ENCODE measurements at places on chromosomes 7 and 10. TPM values are rescaled to one million over a fixed set of nuclear protein-coding genes. Genes with fewer than 3 reads are reported as not detected.

GRCh38 chr10:100000109-100000644 is 9.6 kb downstream of the DNMBP start:
- DNase-seq, result no peak

Gene BUB3
- total RNA-seq, result 158 TPM

GRCh38 chr10:29590915-29591650 is 43.7 kb downstream of the SVIL start:
- no peak for DNase-seq

GRCh38 chr7:71095266-71095860 is 36.6 kb upstream of the GALNT17 start:
- DNase-seq, result no peak

Gene PNLIP
- total RNA-seq, result not detected

DNA sequence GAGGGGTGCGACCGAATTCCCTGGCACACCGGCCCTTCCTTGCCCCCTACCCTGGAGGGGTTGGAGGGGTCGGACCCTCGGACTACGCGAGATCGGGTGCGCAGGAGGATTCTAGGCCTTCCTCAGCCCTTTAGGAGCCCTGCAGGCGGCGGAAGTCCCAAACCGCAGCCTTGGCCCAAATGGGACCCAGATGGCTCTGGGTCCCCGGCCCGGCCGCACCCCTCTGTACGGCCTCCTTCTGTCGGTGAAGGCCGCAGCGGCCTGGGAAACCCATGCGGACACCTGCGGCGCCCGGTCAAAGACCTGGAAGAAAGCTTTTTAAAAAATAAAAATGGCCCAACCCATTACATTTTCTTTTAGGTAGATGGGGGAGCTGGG is 2.4 kb upstream of the VAX1 start:
- DNase-seq, result no peak

Gene SOSTDC1
- total RNA-seq, result 0.07 TPM

GRCh38 chr10:131746785-131747184 is 154.0 kb upstream of the PPP2R2D start:
- no peak for DNase-seq

DNA sequence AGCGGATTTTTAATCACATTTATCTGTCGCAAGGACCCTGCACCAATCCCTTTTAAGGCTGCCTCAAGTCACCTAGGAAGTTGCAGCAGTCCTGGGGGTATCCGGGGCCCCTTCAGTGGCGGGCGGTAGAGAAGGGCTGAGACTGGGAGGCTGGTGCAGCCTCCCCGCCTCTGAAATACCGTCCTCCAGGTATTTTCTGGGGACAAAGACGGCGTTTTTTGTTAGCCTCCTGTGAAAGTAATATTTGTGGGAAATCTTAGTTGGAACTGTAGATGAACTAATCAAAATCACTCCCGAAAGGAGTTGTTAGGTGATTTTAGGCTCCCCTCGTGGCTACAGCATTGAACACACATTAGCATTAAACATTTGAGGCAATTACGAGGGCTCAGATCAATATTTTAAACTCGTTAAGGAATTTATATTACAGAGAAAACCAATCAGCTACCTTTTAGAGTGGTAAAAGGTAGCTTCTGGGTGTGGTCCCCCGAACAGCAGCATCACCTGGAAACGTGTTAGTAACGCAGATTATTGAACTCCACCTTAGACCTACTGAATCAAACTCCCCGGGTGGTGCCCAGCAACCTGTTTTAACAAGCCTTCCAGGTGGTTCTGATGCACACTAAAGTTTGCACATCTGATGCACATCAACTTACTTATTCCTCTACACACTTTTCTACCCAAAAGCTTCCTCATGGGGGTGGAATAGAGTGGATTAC is 530 bp upstream of the ANXA7 start:
- DNase-seq, result peak; percentile 50

GRCh38 chr10:133279326-133280226 is 2.9 kb upstream of the ADAM8 start:
- DNase-seq, result no peak

GRCh38 chr10:76645341-76645740 is 992.3 kb downstream of the KCNMA1 start:
- no peak for DNase-seq

Gene EMX2
- total RNA-seq, result 1.5 TPM

DNA sequence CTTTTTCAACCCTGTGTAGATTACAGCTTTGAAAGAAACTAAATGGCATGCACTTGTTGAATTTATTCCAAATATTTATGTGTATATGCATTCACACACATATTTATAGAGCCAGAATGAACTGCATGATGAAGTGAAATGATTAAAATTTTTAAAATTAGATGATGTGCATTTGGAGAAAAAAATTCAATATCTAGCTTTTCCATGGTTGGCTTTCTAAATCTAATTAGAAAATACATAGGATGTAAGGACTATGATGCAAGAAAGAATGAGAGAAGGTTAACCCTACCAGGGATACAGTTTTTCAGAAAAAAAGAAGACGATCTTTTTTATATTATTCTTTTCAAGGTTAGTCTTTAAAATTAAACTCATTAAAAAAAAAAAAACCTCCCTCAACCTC is 204.5 kb downstream of the TRIL start:
- DNase-seq, result no peak

GRCh38 chr7:90903841-90904240 is 307.7 kb downstream of the CDK14 start:
- DNase-seq, result no peak

DNA sequence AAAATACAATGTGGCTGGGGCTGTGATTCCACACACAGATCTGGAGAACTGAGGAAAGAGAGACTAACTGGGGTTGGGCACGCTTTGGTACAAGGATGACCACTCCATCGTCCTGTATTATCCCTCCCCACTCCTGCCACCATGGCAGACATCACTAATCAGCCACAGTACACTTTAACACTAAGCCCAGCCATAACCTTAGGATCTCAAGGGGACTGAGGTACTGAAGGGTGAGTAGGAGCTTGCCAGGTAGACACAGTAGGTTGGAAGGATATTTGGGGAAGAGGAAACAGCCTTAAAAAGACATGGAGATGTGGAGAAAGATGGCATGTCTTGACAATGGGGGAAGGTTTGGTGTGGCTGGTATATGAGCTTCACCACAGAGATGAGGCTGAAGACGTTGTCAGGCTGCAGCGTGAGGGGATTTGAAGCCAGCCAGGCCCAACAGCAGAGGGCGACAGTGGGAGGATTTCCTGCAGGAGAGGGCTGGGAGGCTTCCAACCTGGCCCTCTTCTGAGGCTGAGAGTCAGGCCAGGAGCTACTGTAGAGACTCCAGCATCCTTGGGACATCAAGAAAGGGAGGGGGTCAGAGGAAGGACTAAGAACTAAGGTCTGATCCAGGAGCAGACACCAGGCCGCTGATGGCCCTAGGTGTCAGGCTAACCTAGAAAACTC is 58.6 kb upstream of the COL13A1 start:
- peak; percentile 13 for DNase-seq

DNA sequence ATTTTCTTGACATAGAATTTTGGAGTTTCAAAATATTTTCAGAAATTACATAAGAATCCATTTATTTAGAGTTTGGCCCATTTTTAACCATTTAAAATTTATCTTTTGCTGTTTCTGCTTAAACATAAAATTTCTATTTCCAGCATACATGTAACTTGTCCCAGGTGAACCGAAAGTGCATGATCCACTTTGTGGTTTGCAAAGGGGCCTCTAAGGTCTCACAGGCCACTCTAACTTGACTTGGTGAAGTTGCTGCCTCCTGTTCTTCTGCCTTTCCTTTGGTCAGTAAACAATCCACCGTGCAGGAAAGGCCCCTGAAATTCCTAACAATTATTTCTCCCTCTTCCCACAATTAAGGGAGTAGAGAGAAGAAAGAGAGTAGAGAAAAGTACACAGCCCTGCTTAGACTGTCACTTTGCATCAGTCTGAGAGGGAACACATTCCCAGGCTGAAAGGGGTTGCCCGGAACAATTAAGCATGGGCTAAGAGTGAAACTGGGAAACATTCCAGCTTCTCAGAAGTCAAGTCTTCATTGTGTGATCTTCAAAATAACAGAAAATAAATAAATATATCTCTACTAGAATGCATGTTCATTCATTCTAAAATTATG is 79.5 kb upstream of the SEMA3A start:
- no peak for DNase-seq

GRCh38 chr10:99374972-99375371 is 45.8 kb downstream of the CNNM1 start:
- DNase-seq, result no peak

GRCh38 chr10:85702768-85703167 is 663.8 kb downstream of the GRID1 start:
- no peak for DNase-seq

GRCh38 chr7:43572516-43573049 is 10.3 kb upstream of the STK17A start:
- DNase-seq, result peak; percentile 99

- peak; percentile 37 for DNase-seq
These were observed 1085.5 kb downstream of the SORCS1 start for GRCh38 chr10:106078895-106079576.

Gene PNLIPRP3
- 13.4 TPM for total RNA-seq

DNA sequence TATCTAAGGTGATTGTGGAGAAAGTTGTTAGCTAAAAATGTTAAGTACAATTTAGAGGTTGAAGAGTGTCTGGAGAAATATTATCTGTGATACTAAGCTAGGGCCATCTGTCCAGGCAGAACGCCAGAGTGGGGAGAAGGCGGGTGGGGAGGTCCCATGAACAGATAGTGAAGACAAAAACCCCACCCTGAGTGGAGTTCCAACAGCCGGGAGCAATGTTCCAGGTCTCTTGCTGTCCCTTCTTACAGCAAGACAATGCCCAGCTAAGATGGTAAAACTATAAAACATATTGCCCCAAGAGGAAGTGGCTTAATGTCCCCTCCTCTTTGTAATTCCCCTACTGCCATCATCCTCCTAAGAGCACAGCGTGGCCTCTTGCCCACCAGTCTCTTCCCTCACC is 10.4 kb upstream of the IL15RA start:
- no peak for DNase-seq

- DNase-seq, result no peak
These were observed 223.7 kb upstream of the PCDH15 start for GRCh38 chr10:55024713-55025112.

Gene GIMAP2
- total RNA-seq, result 0.25 TPM

DNA sequence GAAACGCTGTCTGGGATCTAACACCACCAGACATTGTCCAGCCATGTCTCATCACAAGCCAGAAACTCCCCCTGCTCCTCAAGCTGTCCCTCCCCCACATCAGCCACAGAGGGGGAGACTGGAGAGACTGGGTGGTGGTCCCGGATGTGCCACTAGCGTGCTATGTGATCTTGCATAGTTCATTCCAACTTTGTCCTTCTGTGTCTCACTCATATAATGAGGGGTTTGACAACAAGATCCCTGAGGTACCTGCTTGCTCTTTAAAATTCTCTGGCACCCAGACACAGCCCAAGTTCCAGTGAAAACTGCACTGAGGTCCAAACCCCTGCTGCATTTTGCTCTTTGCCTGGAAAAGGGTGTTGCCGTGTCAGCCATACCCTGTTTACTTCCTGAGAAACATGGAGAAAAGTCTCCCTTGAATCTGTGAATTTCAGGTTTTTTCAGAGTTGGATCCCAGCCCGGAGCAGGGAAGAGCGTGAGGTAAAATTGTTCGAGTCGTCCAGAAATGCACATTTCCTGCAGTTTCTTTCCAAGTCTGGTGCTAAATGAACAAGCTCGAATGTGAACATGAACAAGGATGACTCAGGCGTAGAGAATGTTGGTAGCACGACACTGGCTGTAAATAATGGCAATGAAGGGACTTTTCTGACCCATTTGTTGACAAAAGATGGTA is 156.6 kb downstream of the CCDC3 start:
- DNase-seq, result peak; percentile 70

GRCh38 chr10:77989081-77989724 is 40.1 kb downstream of the POLR3A start:
- DNase-seq, result no peak

DNA sequence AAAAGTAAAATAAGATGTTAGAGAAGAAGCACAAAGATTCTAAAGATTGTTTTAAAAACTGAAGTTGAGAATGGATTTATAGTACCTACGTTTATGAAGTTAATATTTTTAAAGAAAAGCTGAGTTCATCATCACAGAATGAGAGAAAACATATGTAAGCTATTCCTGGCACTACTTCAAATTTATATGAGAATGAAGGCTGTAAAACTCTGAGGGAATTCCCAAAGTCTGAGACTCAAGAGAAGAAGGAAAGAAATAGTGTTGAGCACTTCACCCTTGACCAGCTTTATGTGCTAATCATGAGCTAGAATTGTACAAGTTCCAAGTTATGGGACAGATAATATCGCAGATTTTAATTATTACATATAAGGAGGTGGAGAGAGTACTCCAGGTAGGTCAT is 323.7 kb upstream of the GNAI1 start:
- DNase-seq, result no peak

Gene MRPS17
- total RNA-seq, result 16.6 TPM

DNA sequence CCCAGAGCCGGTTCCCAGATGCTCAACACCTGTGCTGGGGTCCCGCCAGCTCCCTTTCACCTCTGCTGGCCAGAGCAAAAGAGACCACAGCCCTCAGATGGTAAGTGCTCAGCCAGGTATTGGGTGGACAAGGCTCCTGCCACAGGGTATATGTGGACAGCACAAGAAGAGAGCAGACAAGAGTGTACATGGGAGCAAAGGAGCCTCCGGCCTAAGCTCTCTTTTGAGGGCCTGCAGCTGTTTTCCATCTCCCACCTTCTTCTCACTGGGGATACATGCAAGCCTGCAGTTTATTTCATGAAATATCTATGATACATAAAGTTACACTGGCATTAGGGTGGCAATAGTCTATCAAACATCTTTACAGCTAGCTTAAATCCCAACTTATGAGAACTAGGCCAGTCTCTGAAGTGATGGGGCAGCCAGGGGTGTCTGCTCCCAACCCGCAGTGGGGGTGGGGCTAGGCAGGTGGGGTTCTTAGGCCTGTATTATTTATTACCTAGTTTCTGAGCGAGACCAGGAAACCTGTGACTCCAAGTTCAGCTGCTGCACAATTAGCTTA is 50.4 kb upstream of the DDC start:
- DNase-seq, result no peak

DNA sequence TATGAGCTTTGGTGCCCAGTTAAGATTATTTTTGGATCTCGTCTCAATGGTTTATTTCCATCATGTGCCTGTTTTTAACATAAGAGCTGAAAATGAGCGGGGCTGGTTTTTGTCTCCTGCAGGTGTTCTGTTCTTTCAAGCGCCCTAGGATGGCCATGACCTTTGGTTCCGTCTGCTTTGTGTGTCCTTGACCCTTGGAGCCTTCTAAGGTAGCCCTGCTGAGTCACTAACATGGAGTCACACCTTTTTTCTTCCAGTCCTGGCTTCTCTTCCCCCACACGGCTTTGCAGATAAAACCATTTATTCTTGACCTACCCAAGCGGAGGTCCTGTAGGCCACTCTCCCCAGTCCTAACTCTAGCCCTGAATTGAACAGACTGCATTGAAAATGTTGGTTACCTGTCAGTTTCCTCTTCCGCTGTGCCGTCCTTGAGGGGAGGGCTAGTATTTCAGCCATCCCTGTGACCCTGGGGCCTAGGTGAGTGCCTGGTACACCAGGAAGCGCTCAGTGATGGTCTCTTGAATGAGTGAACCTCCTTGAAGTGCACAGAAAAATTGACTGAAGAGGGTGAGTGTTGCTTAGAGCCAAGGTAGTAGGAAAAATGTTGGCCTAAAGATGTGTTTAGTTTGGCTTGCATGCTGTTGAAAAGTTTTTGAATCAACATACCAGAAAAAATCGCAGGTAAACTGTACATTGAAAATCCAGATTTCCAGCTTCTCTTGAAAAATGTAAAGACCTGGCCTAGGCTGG is 48.0 kb downstream of the CAMK1D start:
- no peak for DNase-seq

All from foreskin keratinocyte (primary cell).